Lung microvascular endothelial cell (primary cell): ENCODE measurements at places on chromosomes 1 and 21. TPM values are rescaled to one million over a fixed set of nuclear protein-coding genes. Genes with fewer than 3 reads are reported as not detected.

The PBX1 gene
- 0.99 and 1.3 TPM in 2 replicates for total RNA-seq

The HMCN1 gene
- total RNA-seq, result 4.4 and 13.3 TPM in 2 replicates

The AZIN2 gene
- total RNA-seq, result 0.60 and 0.65 TPM in 2 replicates

The TDRD10 gene
- 3.5 and 5.0 TPM in 2 replicates for total RNA-seq

The LCE2C gene
- total RNA-seq, result not detected in 2 replicates
